ENCODE measurements at places on chromosomes 1 and 21.

DNA sequence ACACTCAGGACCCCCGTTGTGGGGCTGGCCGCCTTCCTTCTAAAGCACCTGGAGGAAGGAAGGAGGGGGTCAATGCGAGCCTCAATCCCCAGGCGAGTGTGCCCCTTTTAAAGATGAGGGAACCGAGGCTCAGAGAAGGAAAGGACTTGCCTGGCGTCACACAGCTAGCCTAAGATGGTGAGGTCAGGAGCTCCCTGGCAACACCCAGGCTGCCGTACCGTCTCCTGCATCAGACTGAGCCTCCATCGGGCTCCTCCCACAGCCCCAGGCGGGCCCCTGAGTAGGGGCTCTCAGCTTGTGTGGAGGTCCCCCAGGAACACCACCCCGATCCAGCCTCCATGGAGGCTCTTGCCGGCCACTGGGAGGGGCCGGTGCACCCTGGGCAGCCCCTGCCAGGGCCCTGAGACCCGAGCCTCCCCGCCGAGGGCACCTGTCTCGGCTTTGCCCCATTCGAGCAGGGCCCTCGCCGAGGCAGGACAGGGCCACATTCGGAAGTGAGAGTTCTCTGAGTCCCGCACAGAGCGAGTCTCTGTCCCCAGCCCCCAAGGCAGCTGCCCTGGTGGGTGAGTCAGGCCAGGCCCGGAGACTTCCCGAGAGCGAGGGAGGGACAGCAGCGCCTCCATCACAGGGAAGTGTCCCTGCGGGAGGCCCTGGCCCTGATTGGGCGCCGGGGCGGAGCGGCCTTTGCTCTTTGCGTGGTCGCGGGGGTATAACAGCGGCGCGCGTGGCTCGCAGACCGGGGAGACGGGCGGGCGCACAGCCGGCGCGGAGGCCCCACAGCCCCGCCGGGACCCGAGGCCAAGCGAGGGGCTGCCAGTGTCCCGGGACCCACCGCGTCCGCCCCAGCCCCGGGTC is at the start of gene AIRE:
AIRE (plus strand) TSS at position 739 of the 855 bp plus-strand sequence. CDS start 131 bp downstream, outside the sequence.
- peak; percentile 33 for DNase-seq

DNA sequence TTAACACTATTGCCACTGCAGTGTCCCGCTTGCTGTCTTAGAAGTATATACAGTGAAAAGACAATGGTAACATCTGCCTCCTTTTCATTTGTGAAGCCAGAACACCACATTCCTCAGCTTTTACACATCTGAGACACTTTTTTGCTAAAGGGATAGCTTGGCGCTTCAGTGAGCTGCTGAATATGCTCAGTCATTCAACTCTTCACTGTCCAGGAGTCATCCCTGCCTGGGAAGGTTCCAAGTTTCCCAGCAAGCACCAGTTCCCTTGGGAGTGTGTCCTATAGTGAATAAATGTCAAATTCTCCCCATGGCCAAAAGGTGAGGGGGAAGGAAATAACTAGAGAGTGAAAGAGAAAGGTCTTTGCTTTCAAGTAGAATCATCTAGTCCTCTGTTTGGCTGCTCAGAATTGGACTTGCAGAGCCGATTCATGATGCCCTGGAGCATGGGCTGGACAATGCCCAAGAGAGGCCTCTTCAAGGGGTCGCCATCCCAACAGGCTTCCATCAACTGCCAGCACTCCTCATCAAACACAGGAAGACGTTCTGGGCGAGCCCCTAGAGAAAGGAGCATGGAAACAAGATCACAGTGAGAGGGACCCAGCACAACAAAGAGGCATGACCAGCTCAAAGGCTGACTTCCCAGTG is 25.5 kb upstream of the RBBP5 start:
- DNase-seq = no peak

DNA sequence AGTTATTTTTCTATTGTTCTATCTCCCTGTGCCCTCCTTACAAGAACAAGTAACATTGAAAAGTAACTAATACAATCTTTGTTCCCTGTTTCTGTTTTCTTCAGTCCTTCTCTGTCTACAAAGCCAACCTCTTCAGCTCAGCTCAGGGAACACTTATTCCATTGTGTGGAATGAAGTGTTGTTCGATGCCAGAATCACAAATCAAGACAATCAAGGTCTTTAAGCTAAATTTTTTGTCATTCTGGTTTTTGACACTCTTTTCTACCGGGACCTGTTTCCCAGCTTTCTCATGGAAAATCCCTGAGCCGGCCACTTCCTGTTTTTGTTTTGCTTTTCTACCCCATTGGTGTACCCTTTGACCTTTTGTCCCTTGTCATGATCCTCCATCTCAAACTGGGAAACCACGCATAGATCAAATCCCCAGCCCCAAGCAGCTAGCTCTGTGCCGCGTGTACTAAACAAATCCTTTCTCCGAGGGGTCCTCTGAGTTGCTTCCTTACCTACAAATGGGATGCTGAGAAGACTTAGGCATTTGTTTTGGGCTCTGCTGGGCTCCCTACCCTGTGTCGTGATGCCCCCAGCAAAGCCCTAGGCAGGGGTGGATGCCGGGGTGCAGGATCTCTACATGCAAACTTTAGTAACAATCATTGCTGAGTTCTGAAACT is 141.8 kb downstream of the TOMM20 start:
- no peak for DNase-seq

GRCh38 chr21:39007532-39007931 is 175.7 kb downstream of the PSMG1 start:
- no peak for DNase-seq

- DNase-seq = no peak
Measured at GRCh38 chr1:220943319-220943996, 64.2 kb downstream of the HLX start.

- no peak for DNase-seq
Measured at GRCh38 chr1:119542492-119542946, 35.5 kb downstream of the HSD3B1 start.

DNA sequence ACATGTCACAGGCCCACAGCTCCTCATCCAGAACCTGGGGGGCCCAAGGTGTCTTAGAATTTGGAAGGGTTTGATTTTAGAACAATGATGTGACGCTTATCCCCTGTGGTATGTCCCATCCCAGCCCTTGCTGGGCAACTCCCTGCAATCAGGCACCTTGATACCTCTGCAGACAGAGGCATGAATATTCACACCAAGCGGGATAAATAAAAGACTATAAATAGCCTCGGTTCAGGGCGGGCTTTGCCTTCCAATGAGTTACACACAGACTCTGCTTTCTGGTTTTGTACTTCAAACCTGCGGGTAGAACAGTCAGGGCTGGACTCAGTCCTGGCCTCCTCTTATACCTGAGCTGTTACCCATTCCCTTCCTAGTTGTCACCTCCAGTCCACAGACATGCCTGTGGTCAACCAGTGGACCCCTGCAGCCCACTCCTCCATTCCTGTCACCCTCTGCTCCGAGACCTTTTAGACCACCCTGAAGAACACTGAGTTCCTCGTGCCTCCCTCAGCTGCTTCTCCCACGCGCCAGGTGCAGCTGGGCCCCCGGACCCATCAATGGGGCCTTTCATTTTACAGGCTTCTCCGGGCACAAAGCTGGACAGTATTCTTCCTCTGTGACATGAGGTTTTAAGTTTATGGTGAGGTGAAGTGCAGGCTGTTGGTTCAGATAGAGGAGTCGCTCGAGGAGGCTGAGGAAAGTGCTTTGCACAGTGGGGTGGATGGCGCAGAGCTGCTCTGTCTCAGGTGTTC is 120.1 kb upstream of the TNR start:
- DNase-seq = no peak

- DNase-seq = peak; percentile 79
Measured at GRCh38 chr1:181104790-181105133, 16.3 kb downstream of the IER5 start.
